ENCODE measurements at places on chromosomes 3 and 15.
A peak's percentile ranks its signal among the peaks of the same experiment; 100 is the strongest.

GRCh38 chr15:100588638-100589242, 13.2 kb downstream of the LINS1 start:
- no peak for DNase-seq

DNA sequence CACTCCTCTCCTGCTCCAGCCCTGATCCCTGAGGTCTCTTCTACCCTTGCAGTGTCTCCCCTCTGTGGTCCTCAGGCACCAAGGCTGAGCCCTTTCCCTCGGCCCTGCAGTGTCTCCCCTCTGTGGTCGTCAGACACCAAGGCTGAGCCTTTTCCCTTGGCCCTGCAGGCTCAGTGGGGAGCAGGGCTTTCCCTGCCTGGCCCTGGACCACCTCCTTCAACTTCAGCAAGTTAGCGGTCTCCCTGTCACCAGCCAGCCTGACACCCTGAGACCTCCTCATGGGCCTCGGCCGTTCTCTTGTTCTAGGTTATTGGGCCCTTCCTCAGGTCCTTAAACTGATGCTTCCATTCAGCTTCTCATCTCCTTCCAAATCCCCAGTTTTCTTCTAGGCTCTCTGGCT, 4.3 kb downstream of the NRROS start:
- no peak for DNase-seq

GRCh38 chr3:193660698-193661411, 67.8 kb downstream of the OPA1 start:
- DNase-seq = no peak

- peak; percentile 85 for DNase-seq
Measured at GRCh38 chr3:50671331-50671730, 3.4 kb upstream of the DOCK3 start.

- DNase-seq = no peak
Measured at GRCh38 chr15:61584410-61584809, 355.3 kb upstream of the RORA start.

GRCh38 chr3:37145611-37146010, 28.8 kb downstream of the LRRFIP2 start:
- no peak for DNase-seq

- DNase-seq = no peak
Measured at GRCh38 chr15:100174904-100175275, 166.9 kb downstream of the ADAMTS17 start.

GRCh38 chr3:185272033-185272432, 18.2 kb upstream of the EHHADH start:
- DNase-seq = no peak

DNA sequence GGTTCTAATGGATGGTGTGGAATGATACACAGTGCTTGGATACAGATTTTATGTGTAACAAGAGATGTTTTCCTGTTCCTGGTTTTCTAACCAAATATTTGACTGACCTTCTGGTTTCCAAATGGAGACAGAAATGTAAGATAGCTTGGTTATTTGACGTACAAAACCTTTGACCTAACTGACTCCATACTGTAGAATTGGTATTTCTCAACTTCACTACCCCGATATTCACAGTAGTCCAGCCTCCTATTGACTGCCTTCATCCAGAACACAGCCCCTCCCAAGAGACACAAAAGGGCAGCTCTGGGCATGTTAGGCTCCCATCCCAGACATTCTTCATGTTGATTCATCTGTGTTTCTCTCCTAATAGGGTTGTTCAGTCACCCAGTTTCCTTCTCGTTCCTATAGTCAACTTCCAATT, 33.4 kb downstream of the MYO1E start:
- DNase-seq = no peak

- DNase-seq = no peak
Measured at GRCh38 chr3:133441867-133442270, 42.0 kb downstream of the BFSP2 start.

Measured in NCI-H2029 treated with DMSO at 0.1 percent for 48 hours (cell line).